ENCODE measurements at places on chromosomes 11 and 22.

DNA sequence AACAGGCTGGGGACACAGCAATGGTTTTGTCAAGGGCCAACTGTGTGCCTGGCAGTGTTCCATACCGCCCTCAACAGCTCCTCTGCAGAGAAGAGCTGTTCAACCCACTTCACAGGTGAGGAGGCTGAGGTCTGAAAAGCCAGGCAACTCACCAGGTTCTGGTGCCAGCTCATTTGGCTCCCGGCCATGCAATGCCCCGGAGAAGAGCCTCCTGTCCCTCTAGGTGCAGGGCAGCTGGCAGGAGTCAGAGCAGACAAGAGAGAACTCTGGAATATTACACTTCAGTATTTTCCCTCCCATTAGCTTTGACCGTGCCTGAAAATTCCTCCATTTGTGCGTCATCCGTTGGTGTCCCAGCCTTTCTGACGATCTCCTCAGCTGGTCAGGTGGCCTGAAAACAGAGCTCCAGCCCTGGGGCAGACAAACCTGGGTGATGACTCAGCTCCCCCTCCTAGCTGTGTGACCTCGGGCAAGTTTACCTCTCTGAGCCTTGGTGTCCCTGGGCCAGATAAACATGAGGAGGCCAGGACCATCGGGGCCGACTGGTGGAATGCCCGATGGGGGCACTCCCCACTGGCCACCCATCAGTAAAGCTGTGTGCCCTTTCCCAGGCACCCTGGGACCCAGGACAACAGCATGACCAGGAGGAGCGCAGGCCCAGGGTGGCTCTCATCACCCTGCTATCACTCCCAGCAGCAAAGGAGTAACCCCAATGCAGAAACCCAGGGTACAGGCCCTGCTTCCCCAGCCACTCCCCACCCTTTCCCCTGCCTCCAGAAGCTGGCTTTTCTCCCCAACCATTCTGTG lies 9.6 kb upstream of the C1QTNF6 start:
- peak; percentile 79 for DNase-seq

DNA sequence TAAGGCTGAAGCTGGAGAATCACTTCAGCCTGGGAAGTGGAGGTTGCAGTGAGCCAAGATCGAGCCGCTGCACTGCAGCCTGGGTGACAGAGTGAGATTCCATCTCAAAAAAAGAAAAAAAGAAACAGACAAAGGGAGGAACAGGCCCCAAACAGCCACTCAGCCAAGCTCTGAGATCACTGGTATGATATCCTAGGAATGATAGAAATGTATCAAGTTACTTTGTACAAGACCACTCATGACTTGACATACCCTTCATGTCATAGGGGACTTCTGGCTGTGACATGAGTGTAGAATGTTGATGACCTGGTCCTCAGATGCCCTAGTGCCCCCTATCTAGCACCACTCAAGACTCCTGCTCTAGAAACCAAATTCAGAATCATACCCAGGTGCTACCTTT lies 216.5 kb downstream of the NAV2 start:
- no peak for DNase-seq

DNA sequence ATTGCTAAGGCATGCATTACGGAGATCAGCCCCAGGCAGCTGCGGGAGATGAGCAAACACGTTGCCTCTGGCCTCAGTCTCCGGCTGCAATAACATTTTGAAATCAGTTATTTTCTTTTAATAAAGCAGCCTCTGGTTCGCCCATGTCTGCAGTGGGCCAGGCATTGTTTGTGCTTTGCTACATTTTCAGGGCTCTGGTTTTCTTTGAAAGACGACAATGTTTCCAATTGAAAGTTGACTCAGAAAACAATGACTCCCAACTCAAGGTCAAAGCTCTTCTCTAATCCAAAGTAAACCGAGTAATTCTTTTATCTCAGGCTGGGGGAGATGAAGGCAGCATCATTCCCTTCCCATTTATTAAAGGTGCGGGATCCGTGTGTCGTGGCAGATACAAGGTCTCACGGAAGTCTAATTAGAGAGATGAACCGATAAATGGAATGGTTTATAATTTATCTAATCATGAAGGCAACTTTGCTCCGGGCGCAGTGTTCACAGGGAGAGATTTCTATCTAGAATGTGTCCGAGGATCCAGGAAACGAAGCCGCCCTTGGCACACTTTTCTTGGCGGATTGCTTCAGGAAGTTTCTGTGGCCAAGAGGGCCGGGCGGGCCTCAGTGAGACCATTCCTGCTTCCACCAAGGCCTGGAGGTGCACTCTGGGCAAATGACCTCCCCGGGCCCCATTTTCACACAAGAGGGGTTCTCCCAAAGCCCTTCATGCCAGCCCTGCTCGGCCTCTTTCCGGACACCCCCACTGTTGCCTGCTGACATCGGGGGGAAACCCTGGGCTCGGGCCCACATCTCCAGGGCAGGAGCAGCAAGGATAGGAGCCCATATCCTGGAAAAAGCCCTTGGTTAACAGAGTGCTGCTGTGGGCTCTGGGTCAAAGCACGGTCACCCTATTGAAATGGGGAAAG lies 811.4 kb downstream of the BRD1 start:
- DNase-seq = no peak

- no peak for DNase-seq
Measured at GRCh38 chr11:58068655-58069054, 37.9 kb downstream of the OR6Q1 start.

DNA sequence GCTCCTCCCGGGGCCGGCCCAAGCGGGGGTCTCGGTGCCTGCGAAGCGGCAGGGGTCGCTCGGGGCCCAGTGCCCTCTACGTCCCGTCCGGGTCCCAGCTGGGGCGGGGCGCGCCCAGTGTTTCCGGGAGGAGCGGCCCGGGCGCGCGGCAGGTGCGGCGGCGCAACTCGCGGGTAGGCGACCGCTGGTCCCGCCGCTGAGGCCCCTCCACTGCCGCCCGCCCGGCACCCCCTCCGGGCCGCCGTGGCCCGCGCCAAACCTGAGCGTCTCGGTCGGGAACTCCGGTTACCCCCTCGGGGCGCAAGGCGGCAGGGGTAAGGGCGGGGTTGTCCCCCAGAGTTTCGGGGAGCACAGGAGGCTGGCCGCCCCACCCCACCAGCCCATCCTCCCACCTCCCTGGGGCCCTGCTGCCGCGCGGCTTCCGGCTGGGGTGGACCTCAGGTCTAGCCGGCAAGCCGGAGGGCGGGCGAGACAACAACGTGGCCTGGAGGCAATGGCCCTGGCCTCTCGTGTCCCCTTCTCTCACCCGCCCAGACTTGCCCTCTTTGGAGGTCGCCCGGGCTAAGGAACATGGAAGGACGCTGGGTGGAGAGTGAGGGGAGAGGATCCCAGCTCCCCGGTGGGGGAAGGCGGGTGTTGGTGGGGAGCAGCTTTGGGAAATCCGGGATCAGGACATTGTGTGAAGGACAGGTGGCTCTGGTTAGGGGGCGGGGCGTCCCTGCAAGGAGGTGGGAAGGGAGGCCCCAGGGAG lies 398 bp upstream of the CRACR2B start:
- DNase-seq = peak; percentile 90
